ENCODE measurements at places on chromosomes 7 and 10. TPM values are rescaled to one million over a fixed set of nuclear protein-coding genes. Genes with fewer than 3 reads are reported as not detected.

DNA sequence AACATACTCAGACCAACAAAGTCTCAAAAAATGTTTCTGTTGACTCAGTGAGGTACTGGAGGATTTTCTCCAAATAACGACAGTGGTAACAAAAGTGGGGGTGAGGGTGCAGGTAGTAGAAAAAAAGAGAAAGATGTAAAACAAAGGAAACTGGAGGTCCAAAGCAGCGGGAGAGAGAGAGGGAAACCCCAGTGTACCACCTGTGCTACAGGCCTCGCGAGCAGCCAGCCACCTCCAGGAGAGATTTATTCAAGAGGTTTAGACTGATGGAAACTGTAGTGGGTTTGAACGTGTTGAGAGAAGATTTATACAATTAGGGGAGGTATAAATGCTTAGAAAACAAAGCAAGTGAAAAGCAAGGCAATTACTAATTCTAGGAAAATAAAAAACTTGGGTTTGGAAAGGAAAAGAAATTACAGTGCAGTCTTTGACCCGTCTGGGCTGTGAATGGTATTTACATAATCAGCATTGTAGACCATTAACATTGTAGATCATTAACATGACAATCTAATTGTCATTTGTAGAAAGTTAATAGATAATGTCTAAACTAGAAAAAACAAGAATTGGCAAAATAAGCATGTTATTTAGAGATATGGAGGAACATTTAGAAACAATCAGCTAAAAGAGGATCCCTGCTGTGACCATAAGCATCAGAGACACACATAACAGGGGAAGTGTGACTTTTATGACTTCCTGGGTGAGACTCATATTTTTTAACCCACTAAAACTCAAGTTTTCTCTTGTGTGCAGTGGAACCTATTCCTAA lies 180.0 kb downstream of the RELN start:
- no peak for DNase-seq

The ELFN1 gene
- total RNA-seq, result 0.15 TPM

The TRAPPC14 gene
- 33.2 TPM for total RNA-seq

DNA sequence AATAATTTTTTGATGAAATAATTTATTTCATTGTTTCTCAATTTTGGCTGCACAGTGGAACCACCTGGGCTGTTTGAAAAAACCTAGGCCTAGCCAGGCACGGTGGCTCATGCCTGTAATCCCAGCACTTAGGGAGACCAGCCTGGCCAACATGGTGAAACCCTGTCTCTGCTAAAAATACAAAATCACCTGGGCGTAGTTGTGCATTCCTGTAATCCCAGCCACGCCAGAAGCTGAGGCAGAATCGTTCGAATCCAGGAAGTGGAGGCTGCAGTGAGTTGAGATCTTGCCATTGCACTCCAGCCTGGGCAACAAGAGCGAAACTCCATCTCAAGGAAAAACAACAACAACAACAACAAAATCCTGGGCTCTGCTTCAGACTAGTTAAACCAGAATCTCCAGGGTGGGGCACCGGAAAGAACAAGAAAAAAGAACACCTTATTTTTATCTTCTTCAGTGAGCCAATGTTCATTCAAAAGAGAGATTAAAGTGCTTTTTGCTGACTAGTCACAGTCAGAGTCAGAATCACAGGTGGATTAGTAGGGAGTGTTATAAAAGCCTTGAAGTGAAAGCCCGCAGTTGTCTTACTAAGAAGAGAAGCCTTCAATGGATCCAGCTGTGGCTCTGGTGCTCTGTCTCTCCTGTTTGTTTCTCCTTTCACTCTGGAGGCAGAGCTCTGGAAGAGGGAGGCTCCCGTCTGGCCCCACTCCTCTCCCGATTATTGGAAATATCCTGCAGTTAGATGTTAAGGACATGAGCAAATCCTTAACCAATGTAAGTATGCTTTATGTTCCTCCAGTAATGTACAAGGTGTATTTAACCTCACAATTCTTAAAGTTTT lies at the start of gene CYP2C18:
TSS of gene CYP2C18 (plus strand) at position 516 of the 841 bp plus-strand sequence. CDS start at position 607, 91 bp downstream.
- DNase-seq, result no peak

- no peak for DNase-seq
Observed at GRCh38 chr7:135428011-135428410, 81.9 kb downstream of the CNOT4 start.

- DNase-seq, result no peak
Observed at GRCh38 chr7:157274991-157275427, 61.8 kb upstream of the DNAJB6 start.

DNA sequence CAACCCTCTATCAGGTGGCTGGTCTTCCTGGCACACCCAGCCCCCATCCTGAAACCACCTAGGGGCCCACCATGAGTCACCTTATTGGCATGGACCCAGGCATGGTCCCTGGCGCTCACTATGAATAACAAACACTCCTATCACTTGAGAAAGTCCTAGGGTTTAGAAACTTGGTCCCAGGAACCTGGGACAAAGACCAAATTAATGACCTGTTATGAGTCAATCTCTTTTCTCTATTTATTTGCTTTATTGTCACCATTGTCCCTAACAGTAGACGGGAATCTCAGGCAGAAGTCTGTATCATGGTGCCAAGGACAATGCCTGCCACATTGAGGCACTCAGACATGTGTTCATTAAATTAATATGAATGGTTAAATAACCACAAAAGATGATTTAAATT lies 599.6 kb upstream of the C7orf33 start:
- DNase-seq, result no peak

- no peak for DNase-seq
Observed at GRCh38 chr7:103113164-103113563, 35.7 kb downstream of the NAPEPLD start.

GRCh38 chr10:2351566-2351965 lies 614.2 kb upstream of the ADARB2 start:
- no peak for DNase-seq

The CYP3A7 gene
- not detected for total RNA-seq

DNA sequence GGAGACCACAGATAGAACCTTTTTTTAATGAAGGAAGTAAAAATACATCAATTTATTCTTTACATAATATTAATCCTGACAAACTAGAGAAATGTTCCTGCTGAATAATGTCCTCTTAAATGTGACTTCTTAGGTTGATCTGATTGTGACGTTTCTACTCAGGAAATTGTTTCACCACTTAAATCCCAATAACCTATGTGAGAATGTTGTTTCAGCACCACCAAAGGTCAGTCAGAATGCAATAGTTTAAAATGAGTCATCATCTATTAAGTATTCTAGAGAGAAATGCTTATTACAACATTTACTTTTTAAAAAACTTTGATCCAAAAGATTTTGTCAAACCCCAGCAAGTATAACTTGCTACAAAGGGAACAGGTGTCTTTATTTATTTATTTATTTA lies 155.4 kb upstream of the CACNA2D1 start:
- DNase-seq, result no peak

The ECHDC3 gene
- total RNA-seq, result 0.77 TPM

The CFAP58 gene
- total RNA-seq, result not detected

The MYO3A gene
- not detected for total RNA-seq

DNA sequence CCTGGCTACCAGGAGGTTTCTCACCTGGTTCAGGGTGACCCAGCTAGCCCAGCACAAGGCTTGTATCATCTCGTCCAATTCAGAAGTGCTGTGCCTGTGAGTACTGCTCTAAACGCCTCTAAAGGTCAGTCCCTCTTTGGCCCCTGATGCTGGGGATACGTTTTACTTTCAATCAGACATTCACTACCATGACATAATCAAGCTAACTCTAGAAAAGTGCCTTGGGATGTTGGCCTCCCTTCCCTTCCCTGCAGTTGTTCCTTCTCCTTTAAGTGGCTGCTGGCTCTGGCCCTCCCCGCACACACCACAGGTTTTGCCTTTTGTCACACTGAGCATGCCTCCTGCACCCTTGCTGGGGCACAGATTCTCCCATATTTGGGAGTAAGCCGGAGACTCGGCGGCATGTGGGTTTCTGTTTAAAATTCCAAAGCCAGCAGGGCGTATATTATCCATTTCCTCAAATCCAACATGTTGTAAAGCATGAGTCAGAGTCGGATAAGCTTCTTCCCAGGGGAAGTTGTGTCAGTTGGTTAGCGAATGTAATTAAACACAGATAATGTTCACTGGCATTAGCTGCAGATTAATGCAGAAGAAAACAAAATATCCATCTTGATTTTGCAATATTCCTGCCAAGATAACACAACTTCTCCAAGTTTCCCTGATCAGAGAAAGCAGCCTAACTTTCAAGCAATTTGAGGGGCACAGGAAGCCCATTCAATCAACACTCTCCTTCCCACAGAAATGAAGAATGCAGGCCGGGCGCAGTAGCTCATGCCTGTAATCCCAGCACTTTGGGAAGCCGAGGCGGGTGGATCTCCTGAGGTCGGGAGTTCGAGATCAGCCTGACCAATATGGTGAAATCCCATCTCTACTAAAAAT lies 31.8 kb upstream of the VCL start:
- DNase-seq, result no peak

DNA sequence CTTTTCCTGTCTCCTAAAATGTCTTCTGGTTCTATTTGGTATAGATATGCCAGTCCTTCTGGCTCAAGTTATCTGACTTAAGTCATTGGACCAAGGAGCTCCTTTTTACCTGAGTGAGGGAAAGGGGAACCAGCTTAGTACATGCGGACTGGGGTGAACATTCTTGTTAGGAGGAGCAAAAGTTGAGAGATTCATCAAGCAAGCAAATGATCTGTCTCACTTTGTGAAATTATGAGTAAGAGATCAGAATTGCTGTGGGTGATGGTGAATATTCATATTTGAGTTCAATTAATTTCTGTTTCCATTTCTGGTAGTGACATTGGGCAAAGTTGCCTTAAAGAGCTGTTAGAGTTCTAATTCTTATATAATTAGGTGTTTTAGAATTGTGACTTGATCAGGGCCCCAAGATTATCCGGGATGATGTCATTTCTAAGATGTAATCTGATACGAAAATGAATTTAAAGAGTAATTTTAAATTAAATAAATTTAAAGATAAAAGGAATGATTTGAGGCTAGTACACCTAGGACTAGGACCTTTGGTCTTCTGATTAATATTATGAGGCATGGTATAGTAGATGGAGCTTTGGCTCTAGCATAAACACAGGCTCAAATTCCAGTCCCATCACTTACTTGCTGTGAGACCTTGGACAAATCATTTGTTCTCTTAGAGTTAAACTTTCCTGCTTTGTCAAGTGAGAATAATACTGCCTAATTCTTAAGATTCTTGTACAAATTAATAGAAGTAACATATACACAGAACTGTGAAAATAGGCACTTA lies 60.4 kb upstream of the STRIP2 start:
- no peak for DNase-seq

GRCh38 chr10:70456164-70456563 lies 14.7 kb upstream of the NODAL start:
- no peak for DNase-seq

DNA sequence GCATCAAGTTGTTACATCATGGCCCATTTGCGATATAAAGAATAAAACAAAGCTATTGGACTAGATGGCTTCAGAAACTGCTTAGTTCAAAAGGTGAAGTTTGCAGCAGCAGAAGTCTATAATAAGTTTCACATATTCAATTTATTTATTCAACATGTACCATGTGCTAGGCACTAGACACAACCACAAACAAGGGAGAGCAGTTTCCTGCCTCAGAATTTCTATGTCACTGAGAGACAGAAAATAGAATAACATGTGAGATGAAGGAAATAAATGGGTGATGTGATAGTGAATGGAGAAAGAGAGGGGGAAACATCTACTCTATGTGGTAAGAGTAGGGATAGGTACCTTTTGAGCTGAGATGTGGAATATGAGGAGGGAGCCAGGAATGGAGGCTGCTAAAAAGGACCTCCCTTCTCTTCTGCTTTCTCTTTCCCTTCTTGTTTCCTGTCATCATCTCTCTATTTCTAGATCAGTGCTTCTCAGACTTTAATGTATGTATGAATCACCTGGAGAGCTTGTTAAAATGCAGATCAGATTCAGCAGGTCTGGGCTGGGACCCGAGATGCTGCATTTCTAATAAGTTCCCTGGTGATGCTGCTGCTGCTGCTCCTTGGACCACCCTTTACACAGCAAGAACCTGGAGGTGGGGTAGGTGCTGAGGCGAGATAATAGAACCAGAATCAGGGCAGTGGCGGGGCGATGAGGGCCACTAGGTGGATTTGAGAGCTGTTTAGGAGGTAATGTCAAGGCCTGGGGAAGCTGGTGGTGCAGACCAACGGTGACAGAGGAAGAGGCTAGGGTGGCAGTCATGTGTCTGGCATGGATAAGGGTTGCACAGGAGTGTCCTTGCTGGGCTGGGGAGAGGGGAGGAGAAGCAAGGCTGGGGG lies 13.7 kb upstream of the INMT start:
- DNase-seq, result no peak

GRCh38 chr10:124697443-124697836 lies 46.7 kb downstream of the FAM53B start:
- DNase-seq, result no peak

DNA sequence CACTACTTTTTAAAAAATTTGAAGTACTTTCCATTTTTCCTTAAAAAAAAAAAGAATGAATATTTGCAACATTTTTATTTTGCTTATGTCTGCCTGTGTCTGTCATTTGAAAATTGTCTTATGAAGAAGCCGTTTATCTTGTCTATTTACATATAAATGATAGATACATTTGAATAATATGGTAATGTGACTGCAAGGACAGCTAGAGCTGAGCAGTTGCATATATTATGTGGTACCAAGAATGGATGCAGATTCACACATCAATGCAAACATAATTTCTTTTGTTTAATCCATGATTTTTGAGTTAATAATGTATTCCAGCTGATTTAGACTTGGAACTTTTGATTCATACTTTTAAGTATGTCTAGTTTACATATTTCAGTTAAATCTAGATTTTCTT lies 268.0 kb downstream of the CDK14 start:
- no peak for DNase-seq

DNA sequence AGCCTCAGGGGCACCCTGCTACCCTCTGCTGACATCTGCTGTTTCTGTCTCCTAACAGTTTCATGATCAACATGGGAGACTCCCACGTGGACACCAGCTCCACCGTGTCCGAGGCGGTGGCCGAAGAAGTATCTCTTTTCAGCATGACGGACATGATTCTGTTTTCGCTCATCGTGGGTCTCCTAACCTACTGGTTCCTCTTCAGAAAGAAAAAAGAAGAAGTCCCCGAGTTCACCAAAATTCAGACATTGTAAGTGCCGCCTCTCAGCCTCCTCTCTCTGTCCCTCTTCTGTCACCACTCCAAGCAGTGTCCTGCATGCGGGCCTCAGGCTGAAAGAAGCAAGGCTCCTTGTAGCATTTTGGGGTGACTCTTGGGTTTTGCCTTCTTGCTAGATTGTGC lies 39.0 kb downstream of the POR start:
- no peak for DNase-seq

- no peak for DNase-seq
Observed at GRCh38 chr7:141161550-141162535, 88.0 kb downstream of the TMEM178B start.

- no peak for DNase-seq
Observed at GRCh38 chr10:52619052-52619451, 153.5 kb downstream of the MBL2 start.

DNA sequence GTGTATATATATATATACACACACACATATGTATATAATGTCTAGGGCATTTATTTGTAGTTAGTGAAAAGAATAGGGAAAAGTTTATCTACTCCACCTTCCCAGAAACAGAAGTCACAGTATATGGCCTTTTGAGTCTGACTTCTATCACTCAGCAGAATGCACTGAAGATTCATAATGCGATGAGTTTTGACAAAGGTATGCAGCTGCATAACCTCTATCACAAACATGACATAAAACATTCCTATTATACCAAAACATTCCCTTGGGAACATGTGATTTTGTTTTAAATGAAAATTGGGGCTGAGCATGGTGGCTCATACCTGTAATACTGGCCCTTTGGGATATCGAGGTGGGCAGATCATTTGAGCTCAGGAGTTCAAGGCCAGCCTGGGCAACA lies 137.3 kb upstream of the EEPD1 start:
- DNase-seq, result no peak

- no peak for DNase-seq
Observed at GRCh38 chr10:9786576-9786975, 1231.1 kb upstream of the CELF2 start.

- DNase-seq, result no peak
Observed at GRCh38 chr10:22219308-22219707, 1.5 kb upstream of the EBLN1 start.

All from CD8-positive, alpha-beta memory T cell (primary cell).